NCI-H1694 (cell line): ENCODE measurements at places on chromosomes 3 and 15.

DNA sequence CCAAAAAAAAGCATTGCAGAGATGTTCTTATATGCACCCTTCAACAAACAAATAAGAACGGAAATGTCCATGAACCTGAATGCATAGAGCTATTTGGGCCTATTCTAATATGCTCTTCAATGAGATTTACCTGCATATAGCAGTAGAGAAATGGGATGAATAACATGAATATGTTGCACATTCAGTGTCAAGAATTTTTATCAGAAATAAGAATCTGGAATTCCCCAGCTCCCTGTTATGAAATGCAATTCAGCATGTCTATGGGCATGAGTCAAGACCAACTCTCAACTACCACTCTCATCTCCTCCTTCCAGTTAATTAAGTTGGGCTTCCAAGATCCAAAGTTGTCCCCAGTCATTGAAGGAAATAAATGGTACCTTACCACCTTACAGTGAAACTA lies 133.7 kb upstream of the ALCAM start:
- DNase-seq = no peak

GRCh38 chr3:20924646-20925385 lies 738.8 kb upstream of the SGO1 start:
- no peak for DNase-seq

GRCh38 chr15:52495125-52495524 lies 33.6 kb downstream of the MYO5A start:
- DNase-seq = no peak

- no peak for DNase-seq
Observed at GRCh38 chr3:49723296-49723627, 489 bp downstream of the GMPPB start.

DNA sequence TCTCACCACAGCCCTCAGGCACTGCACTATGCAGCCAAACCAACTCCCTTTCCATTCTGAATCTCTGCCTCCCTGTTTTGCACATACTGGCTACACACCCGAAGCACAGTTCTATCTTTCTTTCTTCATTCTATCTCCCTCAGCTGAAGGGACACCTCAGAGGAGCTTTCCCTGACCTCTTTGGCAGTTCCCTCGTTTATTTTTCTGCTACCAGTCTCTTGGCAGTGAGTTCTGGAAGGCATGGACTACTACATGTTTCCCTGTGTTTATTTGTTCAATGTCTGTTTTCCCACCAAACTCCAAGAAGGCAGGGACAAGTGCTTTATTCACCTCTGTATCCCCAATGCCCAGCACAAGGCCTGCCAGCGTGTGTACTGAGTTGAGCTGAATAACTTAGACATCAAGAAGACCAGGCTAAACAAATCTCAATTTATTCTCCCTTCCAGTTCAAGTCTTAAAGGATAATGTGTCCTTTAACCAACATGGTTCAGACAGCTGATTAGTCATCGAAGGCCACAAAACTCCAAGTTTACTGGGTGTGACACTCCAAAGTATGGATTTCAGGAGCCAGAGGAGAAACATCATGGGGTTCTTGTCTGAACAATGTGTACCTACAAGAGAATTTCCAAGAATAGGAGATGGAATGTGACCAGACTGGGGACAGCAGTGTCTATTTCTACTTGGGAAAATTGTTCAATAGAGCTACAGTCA lies 260.1 kb upstream of the CTNNB1 start:
- DNase-seq = no peak

DNA sequence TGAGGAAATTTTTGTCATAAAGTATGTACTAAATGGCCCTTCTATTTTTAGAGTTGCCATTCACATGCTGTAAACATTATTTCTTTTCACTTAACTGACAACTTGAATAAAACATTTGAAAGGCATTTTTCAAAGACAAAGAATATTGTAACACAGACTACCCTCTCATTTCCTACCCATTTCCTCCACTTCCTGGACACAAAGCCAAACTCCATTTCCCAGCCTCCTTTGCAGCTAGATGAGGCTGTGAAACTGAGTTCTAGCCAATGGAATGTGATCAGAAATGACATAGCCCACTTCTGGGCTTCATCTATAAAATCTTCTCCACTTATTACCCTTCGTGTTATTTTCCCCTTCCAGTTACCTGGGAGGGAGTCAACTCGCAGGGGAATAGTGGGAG lies 288.9 kb upstream of the DPH6 start:
- DNase-seq = no peak

- DNase-seq = peak; percentile 24
Observed at GRCh38 chr15:25670025-25670554, 193.0 kb downstream of the ATP10A start.

- DNase-seq = no peak
Observed at GRCh38 chr3:177813322-177813721, 616.0 kb upstream of the TBL1XR1 start.

DNA sequence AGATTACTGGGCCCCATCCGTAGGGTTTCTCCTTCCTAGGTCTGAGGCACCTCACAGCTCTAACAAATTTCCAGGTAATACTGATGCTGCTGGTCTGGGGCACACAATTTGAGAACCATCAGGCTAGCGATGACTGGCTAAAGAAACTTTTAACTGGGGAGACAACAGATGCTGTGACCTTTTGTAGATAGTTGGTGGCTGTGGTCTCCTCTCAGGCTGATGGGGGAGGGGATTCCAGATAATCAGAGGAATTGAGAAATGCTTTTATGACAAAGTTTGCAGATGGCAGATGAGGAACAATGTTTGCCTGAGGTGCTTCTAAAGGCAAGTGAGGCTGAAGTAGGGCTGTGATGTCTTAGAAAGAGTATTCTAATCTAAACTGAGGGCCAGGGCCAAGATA lies 13.8 kb upstream of the CCR9 start:
- no peak for DNase-seq

GRCh38 chr15:68347392-68347791 lies 69.8 kb downstream of the FEM1B start:
- no peak for DNase-seq

GRCh38 chr3:155019575-155019974 lies 60.5 kb upstream of the MME start:
- DNase-seq = no peak

DNA sequence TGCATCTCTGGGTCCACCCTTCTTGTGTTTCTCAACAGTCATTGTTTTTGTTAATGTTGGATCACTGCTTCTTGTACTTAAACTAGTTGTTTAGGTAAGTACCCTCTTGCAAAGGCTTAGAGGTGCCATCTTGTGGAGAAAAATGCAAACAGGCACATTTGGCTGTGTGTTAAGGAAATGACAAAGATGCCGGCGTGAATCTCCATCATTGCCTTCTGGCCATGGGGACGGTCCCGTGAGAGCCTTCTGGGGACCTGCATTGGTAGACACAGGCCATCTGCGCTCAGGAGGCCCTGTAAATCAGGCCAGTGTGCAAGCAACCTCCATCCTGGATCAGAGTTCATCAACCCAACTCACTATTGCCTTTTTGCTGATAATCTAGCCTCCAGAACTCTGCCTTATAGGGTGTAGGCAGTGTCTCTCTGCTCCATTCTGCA lies 158.6 kb upstream of the NR2E3 start:
- DNase-seq = peak; percentile 61

GRCh38 chr3:123807820-123808219 lies 76.3 kb downstream of the MYLK start:
- DNase-seq = no peak

- no peak for DNase-seq
Observed at GRCh38 chr3:74295479-74295878, 319.0 kb downstream of the CNTN3 start.

DNA sequence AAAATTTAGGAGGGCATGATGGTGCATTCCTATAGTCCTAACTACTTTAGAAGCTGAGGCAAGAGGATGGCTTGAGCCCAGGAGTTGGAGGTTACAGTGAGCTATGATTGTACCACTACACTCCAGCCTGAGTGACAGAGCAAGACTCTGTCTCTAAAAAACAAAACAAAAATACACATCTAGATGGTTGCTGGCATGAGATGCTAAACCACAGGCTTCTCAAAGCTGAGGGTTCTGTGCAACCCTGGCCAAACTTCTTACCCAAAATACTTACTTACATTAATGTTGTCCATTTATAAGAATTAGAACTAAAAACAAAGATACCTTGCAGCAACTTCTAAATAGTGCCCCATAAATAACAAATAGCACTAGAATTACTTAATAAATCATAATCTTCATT lies 14.3 kb upstream of the ARHGEF3 start:
- no peak for DNase-seq

- no peak for DNase-seq
Observed at GRCh38 chr15:68196445-68197169, 8.5 kb downstream of the CALML4 start.

DNA sequence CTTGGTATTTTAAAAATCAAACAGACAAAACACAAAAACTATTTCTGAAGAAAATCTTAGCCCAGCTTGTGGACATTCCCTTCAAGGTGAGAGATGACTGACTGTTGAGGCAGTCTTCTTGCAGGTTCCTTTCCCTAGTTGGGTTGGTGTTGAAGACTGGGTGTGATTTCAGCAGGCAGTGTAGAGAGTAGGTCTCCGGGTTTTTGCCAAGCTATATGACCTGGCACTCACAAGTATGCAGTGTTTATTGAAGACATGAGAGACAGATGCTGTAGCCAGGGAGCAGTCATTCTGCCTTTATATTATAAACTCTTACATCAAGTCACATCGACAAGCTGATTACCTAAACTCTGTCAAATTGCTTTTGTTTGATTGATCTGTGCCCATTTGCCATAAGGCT lies 17.5 kb downstream of the SENP8 start:
- DNase-seq = no peak

DNA sequence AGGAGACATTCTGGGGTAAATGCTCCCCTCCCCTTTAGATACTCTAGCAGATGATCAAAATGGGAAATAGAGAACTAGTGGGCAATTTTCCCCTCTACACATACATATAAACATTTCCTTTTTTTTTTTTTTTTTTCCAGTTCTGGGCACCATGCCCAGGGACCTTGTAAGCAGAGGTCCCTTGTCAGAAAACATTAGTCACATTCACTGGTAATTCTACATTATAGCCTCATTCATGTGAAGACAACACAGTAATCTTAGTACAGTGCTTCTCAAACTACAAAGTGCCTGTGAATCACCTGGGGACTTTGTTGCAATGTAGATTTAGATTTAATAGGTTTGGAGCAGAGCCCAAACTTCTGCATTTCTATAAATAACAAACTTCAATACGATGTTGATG lies 60.1 kb upstream of the ACTC1 start:
- peak; percentile 89 for DNase-seq

- DNase-seq = no peak
Observed at GRCh38 chr3:146380046-146380445, 89.3 kb downstream of the PLSCR2 start.

- DNase-seq = no peak
Observed at GRCh38 chr3:143809121-143809621, 39.1 kb downstream of the SLC9A9 start.

- DNase-seq = no peak
Observed at GRCh38 chr3:122085673-122086072, 30.5 kb downstream of the CD86 start.

DNA sequence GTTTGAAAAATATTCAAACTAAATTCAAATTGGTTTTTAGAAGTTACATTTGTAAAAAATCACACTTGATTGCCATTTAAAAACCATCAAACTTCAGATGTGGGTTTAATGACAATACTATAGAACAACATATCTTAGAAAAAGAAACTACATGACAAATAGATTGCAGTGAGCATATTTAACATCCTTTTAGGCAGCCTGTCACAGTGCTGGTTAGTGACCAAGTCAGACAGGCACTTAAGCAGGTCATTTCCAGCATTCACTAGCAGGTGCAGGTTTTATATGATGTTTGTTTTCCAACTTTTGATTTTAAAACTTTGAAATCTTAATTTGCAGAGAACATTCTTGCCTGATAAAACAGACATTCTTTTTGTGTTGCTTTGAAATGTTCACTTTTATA lies 115.7 kb downstream of the MBNL1 start:
- DNase-seq = no peak

DNA sequence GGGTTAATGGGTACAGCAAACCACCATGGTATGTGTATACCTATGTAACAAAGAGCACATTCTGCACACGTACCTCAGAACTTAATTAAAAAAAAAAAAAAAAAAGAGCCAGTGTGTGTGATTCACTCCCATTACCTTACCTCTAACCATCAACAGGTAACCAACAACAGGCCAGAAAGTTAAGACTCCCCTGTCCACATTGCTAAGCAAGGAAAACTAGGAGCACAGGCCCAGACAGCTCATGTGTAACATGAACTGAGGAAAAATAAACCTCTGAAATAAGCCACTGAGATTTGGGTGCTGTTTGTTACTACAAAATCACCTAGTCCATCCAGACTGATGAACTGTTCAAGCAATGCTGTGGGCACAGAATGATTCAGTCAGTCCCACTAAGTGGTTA lies 6.0 kb downstream of the KATNBL1 start:
- DNase-seq = no peak

GRCh38 chr15:90545095-90545494 lies 15.4 kb downstream of the CRTC3 start:
- DNase-seq = no peak

DNA sequence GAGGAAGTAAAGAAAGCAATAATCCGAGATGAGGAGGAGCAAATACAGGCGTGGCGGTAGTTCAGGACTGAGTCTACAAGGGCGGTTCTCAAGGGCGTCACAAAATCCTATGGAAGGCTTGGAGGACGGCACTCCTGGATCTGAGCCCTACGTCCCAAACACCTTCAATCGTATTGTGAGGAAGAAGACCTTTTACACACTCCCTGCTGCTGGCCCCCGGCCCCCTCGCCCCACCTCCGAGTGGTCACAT lies 747 bp downstream of the PLD1 start:
- no peak for DNase-seq

GRCh38 chr3:195559723-195560409 lies 16.7 kb upstream of the PPP1R2 start:
- DNase-seq = no peak

DNA sequence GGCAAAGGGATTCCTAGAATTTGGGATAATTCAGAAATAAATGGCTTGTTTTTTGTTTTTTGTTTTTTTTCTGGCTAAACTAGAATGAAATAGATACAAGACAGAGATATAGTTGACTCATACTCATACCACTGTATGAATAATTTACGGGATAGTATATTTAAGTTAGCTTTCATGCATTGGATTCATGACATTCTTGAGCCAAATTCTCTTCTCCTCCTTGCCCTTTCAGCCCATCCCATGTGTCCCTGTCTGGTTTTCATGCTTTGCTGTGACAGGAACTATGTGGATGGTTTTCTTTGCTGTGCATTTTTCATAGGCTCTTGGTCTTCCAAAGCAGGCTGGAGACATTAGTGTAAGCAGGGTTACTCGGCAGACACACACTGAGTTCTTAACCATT lies 66.6 kb upstream of the UMPS start:
- DNase-seq = no peak

DNA sequence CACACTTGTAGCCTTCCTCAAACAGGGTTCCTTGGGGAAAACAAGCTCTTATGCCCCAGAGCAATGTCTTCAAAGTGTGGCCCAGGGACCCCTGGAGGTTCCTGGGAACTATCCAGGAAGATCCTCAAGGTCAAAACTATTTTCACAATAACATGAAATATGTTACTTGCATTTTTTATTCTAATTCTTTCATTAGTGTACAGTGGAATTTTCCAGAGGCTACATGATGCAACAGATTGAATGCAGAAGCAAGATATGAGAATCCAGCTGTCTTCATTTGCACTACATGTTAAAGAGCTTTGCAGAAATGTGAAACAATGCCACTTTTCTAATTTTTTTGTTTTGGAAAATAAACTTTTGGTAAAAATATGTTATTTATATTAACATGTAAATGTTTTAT lies 190.9 kb downstream of the SLC9A9 start:
- no peak for DNase-seq

- no peak for DNase-seq
Observed at GRCh38 chr3:25537516-25537915, 109.5 kb downstream of the RARB start.
